Common myeloid progenitor, CD34-positive (primary cell): ENCODE measurements at places on chromosomes 2 and 18.

GRCh38 chr2:237150831-237151375 is 65.2 kb downstream of the COPS8 start:
- DNase-seq: no peak

DNA sequence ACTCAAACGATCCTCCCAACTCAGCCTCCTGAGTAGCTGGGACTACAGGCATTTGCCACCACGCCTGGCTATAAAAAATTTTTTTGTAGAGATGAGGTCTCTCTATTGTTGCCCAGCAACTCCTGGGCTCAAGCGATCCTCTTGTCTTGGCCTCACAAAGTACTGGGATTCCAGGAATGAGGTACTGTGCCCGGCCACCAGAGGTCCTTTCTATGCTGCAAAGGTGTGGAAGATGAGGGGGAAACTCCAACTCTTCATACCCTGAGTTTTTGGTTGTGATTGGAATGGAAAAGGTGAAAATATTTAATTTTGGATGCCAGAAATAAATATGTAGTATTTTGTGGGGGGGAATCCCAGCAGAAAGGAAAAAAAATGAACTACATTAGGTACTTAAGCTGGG is 36.0 kb downstream of the MRPL33 start:
- DNase-seq: peak; percentile 37

GRCh38 chr2:221999717-222000116 is 299.1 kb downstream of the PAX3 start:
- no peak for DNase-seq

GRCh38 chr2:59694176-59694575 is 859.3 kb downstream of the BCL11A start:
- DNase-seq: no peak

- peak; percentile 88 for DNase-seq
Measured at GRCh38 chr2:131093696-131094462, 619 bp upstream of the FAM168B start.

DNA sequence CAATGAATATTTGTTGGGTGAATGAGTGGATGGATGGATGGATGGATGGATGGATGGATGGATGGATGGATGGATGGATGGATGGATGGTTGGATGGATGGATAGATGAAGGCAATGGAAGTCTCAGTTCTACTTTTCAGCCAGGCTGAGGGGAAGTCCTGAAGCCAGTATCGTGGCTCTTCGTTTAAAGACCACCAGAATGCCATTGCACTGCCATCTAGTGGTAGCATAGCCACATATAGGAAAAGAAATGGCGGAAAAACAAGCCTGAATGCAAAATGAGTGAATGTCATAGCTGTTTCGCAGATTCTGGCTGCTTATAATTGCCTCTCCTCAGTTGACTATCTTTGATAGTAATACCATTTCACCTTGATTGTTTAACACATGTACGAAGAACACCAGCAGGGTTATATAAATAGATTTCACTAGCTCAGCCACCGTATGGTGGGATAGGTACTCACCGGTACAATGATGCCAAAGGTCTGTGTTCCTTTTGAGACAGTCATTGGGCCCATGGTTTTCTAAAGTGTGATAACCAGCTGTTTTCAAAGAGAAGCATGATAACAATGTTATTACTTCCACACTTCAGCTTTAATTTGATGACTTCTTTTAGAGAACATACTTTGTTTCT is 62.3 kb upstream of the GREB1L start:
- DNase-seq: peak; percentile 85

DNA sequence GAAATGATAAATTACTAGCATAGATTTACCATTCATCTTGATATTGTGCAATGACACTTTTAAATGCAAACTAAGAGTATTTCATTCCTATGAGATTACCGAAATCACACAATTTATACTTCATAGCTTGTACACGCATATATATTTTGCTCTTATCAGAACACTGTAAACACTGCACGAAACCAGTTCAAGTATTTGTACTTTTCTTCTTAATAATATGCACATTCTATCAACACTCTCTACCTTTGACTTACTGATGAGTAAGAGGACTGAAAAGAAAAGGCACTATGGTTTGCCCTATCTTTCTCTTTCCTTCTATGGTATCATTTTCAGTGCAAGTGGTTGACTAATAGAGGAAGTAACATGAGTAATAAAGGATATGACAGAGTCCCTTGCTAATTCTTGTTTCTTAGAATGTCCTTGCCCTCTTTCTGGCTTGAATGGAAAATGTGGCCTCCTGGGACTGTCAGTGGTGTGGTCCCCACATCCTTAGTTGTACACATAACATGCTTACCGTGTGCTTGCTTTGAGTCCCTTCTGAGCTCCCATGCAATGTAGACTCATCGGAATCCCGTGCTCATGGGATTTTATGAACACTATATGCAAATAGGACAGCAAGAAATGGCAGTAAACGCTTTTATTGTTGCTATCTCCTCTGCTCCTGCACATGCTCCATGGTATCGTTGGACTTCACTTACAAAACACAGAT is 363.5 kb upstream of the TNP1 start:
- peak; percentile 93 for DNase-seq
